Ascending aorta (tissue), 2 donors: ENCODE measurements at places on chromosomes 5 and 9. TPM values are rescaled to one million over a fixed set of nuclear protein-coding genes. Genes with fewer than 3 reads are reported as not detected.

PLAC8L1 gene
- not detected for total RNA-seq

ZNF354C gene
- total RNA-seq: 3.0 TPM

DNA sequence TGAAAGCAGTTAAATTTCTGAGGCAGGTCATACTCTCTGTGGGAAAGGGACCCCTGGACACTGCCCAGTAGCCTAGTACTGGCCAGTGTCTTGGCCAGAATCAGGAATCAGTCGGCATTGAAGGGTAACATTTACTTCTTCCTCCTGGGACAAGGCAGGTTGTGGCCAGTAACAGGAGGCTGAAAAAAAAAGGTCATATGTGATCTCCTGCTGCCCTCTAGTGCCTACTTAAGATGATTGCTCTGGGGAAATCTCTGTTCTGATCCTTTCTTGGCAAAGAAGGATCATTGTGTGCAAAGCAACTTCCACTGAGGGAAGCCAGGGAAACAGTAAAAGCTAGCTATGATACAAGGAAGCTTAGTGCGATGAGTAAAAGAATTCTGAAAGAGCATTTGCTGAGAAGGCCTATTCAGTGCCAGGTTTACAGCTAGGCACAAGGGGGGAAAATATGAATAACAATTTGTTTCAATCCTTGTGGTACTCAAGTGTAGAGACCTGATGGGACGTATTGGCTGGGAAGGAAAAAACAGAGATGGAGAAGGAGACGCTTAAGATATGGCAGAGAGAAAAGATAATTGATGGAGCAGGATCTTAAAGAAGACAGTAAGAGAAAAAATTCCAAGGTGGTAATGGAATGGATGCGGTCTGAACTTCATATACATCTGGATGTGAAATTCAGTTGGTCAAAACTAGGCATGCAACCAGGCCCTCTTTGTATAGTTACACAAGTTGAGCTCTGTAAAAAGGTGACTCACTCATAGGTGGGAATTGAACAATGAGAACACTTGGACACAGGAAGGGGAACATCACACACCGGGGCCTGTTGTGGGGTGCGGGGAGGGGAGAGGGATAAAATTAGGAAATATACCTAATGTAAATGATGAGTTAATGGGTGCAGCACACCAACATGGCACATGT is 25.8 kb upstream of the TRIM32 start:
- no peaks in the 10 kb centered on the region for H3K36me3 ChIP-seq
- no peak for DNase-seq
- no peak overlapping the region for H3K27ac ChIP-seq
- peaks cover 2% of the 10 kb centered on the region for H3K4me1 ChIP-seq
- H3K4me3 ChIP-seq: no peak overlapping the region

SPINK4 gene
- total RNA-seq: not detected

GRCh38 chr9:96222132-96222531 is 79.8 kb downstream of the HSD17B3 start:
- H3K27ac ChIP-seq: no peak overlapping the region
- no peaks in the 10 kb centered on the region for H3K4me1 ChIP-seq
- no peak overlapping the region for H3K4me3 ChIP-seq
- no peak for DNase-seq
- no peaks in the 10 kb centered on the region for H3K27me3 ChIP-seq

RLN2 gene
- not detected for total RNA-seq

LHFPL2 gene
- 9.7 TPM for total RNA-seq
